ENCODE measurements at places on chromosomes 6 and 20. TPM values are rescaled to one million over a fixed set of nuclear protein-coding genes. Genes with fewer than 3 reads are reported as not detected.

DZANK1 gene
- 2.1 TPM for total RNA-seq

DLK2 gene
- 4.4 TPM for total RNA-seq

OOEP gene
- total RNA-seq, result not detected

SNPH gene
- total RNA-seq, result 8.1 TPM

IP6K3 gene
- total RNA-seq, result 3.9 TPM

STX11 gene
- 0.98 TPM for total RNA-seq

DNA sequence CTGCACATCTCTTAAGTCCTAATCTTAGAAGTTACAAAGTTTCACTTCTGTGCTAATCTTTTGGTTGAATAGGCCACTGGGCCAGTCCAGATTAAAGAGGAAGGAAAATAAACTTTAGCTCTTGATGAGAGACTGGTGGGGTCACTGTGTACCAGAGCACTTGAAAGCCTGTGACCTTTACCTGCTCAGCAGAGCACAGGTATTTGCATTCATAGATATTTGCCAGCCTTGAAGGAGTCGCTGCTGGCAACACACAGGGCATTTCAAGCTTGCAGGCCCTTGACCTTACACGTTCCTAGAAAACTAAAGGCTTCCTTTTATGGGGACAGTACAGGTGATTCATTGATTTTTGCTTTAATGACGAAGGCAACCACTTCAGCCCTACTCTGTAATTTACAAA, 108.4 kb upstream of the SLC22A23 start:
- no peak for DNase-seq

DNA sequence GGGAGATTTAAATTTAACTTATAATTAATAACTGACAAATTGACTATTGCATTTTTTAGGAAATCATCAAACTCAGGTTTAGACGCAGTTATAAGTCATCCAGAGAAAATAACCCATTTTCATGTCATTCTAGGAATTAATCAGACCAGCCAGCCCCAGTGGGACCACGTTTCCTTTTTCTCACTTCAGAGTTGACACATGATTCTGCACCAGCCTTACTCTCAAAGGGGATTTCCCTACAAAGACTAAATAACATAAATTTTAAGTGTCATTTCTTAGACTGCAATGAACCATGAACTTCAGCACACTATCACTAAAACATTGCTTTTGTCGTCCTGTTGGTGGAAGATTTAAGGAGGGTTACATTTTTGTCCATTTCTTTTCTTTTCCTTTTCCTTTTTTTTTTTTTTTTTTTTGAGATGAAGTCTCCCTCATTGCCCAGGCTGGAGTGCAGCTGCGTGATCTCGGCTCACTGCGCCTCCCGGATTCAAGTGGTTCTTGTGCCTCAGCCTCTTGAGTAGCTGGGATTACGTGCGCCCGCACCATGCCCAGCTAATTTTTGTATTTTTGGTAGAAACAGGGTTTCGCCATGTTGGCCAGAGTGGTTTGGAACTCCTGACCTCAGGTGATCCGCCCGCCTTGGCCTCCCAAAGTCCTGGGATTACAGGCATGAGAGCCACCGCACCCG, 3.6 kb downstream of the IPCEF1 start:
- no peak for DNase-seq

DNA sequence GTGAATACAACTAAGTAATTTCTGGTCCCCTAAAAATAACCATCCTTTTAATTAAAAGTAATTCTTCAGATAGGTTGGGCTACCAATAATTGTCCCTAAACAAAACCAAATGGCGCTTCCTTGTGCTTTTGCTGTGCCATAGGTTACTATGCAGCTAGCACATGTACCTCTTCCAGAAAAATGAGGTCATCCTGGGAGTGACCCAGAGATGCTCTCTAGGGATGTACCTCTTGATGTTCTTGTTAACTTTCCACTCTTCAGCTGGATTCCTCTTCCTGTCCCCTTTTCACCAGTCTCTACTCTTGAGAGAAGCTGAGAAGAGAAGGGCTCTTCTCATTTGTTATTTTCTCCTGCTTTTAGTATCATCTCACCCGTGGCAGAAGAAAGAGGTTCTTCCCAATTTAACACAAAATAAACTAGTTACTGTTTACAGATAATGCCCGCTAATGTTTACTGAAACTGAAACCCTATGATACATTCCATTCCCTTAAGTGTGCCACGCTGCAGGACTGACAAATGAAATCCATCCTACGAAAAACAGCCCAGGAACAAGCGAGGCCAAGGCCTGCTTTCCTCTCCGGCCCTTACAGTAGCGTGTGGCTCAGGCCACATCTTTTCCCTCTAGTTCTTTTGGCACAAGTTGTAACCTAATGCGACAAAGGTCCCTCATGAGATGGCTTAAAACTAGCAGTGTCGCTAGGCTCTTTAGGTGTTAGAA, 24.2 kb downstream of the MRS2 start:
- no peak for DNase-seq

DNA sequence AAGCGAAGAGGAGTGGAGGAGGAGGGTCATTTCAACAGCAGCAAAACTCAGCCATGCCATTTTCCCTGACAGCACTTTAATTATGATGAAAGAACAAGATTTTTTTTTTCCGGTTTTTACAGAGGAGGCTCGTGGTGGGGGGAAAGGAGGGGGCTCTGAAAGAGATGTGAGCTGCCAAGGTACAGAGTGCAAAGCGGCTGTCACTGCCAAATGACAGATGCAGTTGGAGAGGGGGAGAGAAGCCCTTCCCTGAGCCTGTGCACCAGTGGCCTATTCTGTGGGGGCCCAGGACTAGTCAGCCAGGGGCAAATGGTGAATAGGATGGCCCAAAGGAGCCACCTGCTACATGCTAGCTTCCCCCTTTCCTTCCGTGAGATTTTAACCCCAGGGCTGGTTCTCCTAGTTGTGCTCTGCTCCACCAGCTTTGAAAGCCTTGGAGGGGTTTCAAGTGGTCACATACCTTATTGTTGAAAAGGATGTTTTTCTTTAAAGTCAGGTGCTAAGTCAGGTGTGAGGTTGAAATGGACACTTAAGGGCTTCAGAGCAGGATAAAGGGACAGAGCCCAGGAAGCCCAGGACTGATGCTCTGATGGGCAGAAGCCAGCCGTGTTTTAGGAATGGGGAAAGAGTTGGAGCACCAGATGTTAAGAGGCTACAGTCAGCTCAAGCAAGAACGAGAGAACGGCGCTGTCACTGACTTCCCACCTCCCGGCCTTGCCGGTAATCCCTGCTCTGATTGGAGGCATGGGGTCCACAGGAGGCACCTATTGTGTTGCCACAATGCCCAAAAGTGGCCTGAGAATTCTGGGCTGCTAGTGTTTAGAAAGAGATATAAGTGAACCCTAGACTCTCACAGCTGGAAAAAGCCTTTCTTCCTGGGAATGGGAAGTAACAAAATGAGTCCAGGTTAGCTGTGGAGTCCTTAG, 24.8 kb downstream of the GNAS start:
- DNase-seq, result no peak

- no peak for DNase-seq
These were observed 184.3 kb upstream of the SOX4 start for GRCh38 chr6:21409231-21409630.
